ENCODE measurements at places on chromosomes 2 and 18.

- DNase-seq, result no peak
Observed at GRCh38 chr2:111912547-111912946, 14.1 kb downstream of the MERTK start.

DNA sequence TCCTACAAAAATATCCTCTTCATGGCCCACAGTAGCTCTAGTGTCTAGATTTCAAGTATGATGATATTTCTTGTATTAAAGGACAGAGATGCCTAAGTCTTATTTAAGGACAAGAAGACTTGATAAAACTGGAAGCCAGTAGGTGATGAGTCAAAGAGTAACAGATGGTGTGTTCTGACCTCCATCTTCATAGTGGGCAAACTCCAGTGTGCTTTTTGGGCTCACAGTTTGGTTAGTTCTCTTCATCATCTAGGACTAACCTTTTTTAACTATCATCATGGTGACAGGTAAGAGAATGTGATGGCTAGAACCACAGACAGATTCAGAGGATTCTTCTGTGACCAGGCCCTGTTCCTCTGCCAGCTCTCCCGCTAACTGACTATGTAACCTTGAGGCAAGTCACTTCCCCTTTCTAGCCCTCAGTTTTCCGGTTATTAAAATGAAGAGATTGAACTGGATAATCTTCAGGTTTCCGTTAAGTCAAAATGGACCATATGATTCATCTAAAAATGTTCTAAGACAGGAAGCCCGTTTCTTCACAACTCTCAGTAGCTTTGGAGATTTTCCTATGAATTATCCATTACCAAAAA is 140.3 kb upstream of the RASGRP3 start:
- DNase-seq, result no peak

DNA sequence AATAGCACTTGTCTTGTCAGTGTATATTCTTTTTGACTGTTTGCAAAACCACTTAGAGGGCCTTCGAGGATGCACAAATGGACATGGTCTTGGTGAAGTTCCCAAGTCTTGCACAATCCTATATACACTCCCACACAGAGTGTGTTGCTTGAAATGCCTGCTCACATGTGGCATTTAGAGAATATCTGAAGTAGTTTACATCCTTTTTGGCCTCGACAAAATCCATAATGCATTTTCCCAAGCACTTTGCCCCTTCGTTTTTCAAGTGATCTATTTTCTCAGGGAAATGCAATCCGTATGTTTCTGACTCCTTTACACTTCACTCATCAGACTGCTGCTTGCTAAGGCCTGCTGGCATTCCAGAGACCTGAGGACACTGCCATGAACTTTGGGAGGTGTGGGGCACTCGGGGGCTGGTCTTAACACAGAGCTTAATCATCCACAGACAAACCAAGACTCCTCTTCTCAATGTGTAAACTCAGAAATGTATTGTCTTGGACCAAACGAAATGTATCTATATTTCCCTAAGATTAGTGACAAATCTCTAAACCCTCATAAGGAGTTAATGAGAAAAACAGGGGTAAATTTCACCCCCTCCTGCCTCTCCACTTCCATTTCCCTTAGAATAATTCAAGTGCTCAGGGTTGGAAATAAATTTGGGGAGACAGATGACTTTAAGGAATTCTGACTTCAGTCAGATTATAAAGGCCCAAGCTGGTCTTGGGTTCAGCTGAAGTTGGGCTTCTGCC is 219.3 kb upstream of the APCDD1 start:
- DNase-seq, result no peak

- DNase-seq, result peak; percentile 51
Observed at GRCh38 chr2:69946351-69947324, 14.8 kb downstream of the ASPRV1 start.

GRCh38 chr18:53489266-53489665 is 735.2 kb downstream of the MBD2 start:
- DNase-seq, result no peak

DNA sequence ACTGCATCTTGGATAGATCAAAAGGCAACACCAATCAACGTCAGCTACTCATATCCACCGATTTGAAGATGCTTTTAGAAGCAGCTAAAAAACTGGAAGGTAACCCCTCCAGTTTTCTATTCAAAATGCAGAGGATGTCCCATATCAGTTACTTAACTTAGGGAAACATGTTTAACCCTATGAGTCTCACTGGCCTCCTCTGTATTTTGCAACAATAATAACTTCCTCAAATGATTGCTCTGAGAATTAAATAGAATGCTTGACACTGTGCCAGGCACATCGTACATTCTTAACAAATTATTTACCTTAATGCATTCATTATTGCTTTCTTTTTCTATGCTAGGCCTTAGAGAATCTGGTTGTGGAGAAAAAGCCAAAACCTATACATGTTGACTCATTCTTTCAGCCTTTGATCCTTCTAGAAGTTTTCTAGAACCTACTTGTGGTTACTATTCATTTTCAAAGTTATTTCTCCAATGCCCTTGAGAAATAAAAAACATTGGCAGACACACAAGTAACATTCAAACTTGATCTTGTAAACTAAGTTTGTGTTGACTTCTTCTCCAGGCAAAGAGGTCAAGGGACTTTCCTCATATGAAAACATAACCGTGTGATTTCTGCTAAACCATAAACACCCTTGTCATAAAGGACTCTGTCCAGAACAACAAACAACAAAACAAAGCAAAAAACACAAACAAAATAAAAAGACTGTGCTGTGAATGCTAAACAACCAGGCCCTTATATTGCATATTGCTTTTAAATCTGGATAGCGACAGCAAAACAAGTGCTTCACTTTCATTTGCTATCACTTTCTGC is 4.6 kb downstream of the DOCK10 start:
- DNase-seq, result no peak

- no peak for DNase-seq
Observed at GRCh38 chr2:61534926-61535325, 3.2 kb downstream of the XPO1 start.

DNA sequence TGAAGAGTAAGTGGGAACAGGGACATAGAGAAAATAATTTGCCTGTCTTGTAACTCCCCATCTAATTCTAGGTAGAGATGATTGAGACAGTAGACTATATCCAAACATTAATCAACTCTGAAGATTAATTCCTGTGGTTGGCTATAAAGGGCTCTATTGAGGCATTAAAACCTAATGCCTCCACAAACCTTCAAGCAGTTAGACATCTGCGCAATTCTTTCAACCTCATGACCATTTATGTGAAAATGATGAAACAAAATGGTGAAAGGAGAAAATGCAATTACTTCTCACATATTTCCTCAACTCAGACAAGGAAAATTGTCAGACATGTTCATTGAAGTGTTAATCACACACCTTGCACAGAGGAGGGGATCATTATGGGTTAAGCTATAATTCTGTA is 164.5 kb upstream of the MYT1L start:
- DNase-seq, result no peak

- no peak for DNase-seq
Observed at GRCh38 chr18:64474255-64474654, 325.4 kb upstream of the LINC00305 start.

- DNase-seq, result no peak
Observed at GRCh38 chr2:45244928-45245327, 235.7 kb upstream of the SIX2 start.

DNA sequence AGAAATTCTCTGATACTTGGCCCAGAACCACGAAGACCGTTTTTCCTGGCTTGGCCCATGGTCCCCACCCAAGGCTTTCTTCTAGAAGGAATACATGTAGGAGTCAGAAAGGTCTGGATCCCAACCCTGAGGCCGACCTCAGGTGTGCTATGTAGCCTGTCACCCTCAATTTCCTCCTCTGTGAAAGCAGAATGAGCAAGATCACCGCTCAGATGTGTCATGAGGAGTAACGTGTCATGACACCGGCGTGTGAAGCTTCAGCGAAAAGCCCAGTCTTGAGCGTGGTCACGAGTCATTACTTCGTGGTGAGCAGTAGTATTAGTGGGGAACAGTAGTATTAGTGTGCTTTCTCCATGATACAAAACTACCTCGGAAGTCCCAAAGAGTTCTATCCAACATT is 103.4 kb downstream of the ALPK2 start:
- peak; percentile 64 for DNase-seq

DNA sequence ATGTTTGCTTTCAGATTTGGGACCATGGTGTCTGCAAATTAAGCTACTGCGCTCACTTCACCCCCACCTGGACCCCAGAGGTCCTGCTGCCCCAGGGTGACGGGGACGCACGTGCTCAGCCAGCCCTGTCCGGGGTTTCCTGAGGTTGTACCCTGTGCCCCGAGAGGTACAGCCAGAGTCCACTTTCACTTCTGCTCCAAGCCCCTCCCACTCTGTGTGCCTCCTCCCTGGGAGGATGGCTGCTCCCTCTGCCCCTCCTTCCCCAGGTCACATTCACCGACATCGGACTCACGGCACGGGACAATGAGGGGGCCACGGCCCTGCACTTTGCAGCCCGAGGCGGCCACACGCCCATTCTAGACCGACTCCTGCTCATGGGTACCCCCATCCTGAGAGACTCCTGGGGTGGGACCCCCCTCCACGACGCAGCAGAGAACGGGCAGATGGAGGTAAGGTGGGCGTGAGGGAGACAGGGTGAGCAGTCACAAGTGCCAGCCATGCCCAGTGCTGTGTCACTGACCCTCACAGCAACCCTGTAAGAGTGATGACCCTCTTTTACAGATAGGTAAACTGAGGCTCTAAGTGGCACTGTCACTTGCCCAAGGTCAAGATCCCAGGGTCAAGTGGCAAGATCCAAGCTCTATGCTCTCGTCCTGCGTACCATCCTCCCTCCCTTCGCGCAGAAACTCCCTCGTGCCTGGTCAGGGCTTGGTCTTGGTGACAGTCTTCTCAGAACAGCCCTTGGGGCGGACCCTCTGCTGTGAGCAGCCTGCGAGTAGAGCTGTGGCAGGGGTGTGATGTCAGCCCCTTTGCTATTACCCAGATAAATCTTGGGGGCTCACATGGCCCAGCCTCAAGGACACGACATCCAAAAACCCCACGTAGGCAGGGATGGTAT is 7.6 kb downstream of the ESPNL start:
- no peak for DNase-seq

- no peak for DNase-seq
Observed at GRCh38 chr2:216315802-216316603, 56.3 kb downstream of the MARCHF4 start.

DNA sequence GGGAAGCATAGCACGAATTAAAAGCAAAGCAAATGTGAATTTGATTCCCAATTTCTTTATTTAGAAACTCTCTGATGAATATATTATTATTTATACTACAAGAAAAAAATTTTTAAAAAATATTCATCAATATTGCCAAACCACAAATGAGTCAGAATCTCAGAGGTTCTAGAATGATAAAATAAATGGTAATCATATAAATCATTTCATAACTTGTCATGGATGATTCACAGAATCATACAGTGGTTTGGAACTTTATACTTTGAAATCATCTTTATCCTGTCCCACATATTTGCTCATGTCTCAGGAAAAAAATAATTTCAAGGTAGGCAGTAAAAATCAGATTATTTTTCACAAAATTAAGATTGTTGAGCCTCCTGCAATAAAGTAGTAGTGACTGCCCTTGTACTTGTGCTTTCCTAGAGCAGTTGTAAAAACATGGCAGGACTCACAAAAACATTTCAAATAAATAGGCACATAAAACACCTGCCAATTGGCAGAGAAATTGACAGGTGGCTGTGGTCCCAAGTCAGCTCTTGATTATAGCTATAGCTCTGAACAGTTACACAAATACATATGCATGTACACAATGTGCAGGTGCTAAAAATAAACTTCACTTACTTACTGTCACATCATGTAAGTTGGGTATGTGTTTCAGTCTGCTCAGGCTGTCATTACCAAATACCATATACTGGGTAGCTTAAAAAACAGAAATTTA is 273.9 kb upstream of the SESTD1 start:
- no peak for DNase-seq

All from activated naive CD8-positive, alpha-beta T cell treated with anti-CD3 and anti-CD28 coated beads for 36 hours (primary cell).